Activated CD8-positive, alpha-beta memory T cell treated with anti-CD3 and anti-CD28 coated beads for 1 hour (primary cell): ENCODE measurements at places on chromosomes 4 and X.

DNA sequence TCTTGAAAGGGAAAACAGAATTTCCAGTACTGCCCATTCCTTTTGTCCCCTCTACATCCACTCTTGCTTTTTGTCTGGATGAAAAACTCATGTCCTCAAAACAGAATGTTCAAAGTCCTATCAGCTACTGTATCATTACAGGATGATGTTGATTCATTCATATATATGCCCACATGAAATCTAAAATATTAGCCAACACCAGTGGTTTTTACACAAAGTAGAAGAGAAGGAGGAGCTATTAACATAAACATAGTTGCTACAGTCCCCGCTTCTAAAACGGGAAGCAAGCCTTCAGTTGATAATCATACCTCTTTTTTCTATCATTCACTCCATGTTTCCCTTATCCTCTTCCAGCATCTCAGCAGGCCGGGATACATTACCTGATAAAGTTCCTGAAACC is 7.7 kb upstream of the THOC2 start:
- DNase-seq: no peak

DNA sequence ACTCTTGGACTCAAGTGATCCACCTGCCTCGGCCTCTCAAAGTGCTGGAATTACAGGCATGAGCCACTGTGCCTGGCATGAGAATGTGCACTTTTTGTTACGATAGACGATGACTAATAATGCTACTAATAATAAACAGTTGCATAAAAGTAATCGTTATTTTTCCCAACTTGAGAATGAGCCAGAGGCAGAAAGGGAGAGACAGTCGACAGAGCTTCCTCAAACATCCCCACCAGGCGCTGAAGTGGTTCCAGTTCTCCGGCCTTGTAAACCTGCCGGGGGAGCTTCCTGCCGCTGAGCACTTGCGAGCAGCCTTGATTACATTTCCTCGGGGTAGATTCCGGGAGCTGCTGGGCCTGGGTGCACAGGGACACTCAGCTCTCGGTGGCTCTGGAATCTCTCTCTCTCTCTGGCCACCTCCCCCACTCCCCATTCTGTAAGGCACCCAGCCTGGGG is 8.9 kb upstream of the HTRA3 start:
- DNase-seq: no peak

DNA sequence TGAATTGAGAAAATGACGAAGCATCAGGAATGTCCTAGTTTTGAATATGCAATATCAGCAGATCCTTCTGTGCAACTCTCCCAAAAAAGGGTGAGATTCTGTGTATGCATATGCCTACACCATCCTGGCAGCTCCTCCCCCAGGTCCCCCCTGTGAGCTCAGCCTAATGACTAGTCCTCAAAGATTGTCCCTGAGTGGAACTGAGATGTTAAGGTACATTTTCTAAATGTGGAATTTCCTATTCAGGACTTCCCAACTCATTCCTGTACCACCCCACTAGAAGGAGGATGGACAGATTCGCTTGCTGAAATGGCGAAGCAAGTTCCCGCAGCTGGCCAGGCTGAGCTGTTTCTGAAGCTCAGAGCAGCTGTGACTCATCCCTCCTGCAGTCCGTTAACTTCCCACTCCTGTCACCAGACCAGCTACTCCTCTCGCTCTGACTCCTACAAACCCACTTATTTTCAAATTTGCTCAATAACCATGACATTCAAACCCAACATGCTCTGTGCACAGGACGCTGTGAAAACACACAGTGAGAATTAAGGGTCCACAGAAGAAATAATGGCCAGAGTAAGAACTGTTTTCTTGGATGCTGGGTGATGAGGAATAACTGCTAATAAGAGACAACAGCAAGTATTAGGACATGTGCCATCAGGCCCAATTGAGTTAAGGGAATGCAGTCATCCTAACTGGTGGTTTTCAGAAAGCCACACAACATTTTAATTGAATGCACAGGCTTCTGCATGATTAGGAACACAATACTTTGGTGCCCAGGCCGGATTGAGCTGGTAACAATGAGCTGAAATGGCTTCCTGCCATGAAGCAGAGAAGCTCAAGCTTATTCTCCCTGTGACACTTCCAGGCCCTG is 40.0 kb upstream of the IRF2 start:
- no peak for DNase-seq

DNA sequence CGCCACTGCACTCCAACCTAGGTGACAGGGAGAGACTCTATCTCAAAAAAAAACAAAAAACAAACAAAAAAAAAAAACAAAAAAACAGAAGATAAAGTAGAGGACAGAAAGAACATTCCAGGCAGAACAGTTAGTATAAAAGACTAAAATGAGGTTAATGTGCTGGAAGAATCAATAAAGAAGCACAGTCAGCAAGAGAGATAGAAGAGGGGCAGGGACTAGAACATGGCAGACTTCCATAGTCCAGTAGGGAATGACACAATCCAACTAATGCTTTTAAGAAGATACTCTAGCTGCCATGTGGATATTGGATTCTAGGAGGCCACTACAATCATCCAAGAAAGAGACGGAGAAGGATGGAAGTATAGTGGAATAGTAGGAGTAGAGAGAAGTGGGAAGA is 11.6 kb downstream of the ADGRG2 start:
- no peak for DNase-seq

DNA sequence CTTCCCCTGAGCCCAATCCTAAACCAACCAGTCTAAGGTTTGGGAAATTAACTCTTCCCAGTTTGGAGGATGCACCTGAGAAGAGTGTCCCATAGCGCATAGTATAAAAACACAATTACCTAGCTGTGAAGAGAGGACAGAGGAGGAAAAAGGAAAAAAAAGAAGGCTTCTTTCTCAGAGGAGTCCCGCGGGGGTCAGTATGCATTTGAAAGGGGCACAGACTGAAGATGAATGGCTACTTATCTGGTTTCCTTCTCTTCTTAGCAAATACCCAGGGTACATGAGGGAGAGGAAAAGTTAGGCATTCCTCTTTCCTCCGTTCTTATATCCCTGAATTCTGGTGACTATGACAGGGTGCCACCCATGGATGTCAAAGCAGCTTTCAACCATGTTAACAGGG is 96.9 kb downstream of the TMEM47 start:
- no peak for DNase-seq
